ENCODE measurements at places on chromosomes 1 and 21. TPM values are rescaled to one million over a fixed set of nuclear protein-coding genes. Genes with fewer than 3 reads are reported as not detected.

DNA sequence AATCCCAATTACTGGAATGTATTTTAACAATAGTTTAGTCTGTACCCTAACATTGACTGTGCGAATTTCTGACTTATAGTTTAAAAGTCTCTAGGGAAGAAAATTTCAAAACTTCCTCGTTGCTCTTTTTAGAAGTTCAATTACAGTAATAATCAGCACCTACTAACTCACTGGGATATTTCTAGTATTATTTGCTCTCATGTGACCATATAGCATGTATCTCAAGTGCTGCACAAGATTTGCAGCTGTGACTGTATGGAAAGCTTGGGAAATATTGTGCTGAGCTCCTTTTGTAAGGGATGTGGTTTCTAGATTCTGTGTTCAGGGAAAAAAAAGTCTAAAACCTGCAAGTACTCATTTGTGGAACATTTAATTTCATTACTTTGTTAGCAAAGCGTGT, 153.1 kb downstream of the ST6GALNAC3 start:
- no peak for DNase-seq

GRCh38 chr1:110787328-110788071, 85.4 kb upstream of the CD53 start:
- no peak for DNase-seq

DNA sequence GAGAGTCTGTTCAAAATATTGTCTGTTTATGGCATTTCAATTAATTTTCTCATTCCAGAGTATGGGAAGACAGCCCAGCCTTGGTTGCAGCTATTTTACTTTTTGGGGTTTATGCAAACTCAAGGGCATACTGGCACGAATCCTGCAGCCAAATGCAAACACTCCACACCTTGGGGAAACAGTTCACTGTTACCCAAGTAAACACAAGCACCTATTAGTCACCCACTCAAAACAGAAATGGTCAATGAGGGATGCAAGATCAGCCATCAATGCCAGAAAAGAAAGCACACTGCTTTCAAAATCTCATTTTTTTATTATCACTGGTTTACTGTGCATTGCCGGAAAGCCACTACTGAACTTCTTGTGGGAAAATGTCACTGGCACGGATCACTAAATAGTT, 170.6 kb downstream of the RUNX1 start:
- DNase-seq = peak; percentile 69

GRCh38 chr1:106910798-106911197, 145.7 kb upstream of the PRMT6 start:
- peak; percentile 7 for DNase-seq

AVPR1B gene
- not detected for total RNA-seq

- no peak for DNase-seq
Observed at GRCh38 chr1:2115702-2116341, 65.6 kb downstream of the PRKCZ start.

- no peak for DNase-seq
Observed at GRCh38 chr21:44460441-44460755, 5.1 kb downstream of the LRRC3 start.

- no peak for DNase-seq
Observed at GRCh38 chr1:41804176-41804575, 114.5 kb downstream of the HIVEP3 start.

- peak; percentile 27 for DNase-seq
Observed at GRCh38 chr1:107142140-107142542, 1.3 kb downstream of the NTNG1 start.

CNKSR1 gene
- 1.3 TPM for total RNA-seq

SPRR2G gene
- total RNA-seq = not detected

DNA sequence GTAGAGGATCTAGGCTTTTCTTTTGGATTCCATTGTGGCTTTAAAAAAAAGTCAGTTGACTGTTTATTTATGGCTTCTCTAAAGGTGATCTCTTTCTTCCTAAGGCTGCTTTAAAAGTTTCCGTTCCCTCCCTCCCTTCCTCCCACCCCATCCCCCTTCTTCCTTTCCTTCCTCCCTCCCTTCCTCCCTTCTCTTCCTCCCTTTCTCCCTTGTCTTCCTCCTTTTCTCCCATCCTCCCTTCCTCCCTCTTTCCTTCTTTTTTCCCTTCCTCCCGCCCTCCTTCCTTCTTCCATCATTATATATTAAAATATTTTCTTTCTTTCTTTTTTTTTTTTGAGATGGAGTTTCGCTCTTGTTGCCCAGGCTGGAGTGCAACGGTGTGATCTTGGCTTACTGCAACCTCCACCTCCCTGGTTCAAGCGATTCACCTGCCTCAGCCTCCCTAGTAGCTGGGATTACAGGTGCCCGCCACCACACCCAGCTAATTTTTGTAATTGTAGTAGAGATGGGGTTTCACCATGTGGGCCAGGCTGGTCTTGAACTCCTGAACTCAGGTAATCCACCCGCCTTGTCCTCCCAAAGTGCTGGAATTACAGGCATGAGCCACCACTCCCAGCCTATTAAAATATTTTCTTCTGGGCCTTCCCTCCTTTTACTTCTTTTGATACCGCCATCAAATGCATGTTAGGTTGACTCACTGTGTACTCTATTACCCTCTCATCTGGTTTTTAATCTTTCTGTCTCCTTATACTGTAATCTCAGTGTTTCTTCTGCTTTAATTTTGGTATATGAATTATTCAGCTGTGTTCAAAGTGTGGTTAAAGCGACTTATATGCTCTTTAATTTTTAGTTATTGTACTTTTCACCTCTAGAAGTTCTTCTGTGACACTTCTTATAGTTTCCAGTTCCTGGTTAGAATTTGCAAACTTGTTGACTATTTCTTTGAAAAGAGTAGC, 59.2 kb upstream of the ATP5PO start:
- DNase-seq = no peak

KCNA3 gene
- 0.12 TPM for total RNA-seq

- no peak for DNase-seq
Observed at GRCh38 chr1:60502506-60502905, 428.9 kb upstream of the C1orf87 start.

- no peak for DNase-seq
Observed at GRCh38 chr1:234216116-234216703, 157.0 kb upstream of the COA6 start.

Data from Daoy (cell line).